ENCODE measurements at places on chromosomes 12 and 14.

- no peak for DNase-seq
Measured at GRCh38 chr12:68940731-68941130, 7.8 kb upstream of the CPM start.

DNA sequence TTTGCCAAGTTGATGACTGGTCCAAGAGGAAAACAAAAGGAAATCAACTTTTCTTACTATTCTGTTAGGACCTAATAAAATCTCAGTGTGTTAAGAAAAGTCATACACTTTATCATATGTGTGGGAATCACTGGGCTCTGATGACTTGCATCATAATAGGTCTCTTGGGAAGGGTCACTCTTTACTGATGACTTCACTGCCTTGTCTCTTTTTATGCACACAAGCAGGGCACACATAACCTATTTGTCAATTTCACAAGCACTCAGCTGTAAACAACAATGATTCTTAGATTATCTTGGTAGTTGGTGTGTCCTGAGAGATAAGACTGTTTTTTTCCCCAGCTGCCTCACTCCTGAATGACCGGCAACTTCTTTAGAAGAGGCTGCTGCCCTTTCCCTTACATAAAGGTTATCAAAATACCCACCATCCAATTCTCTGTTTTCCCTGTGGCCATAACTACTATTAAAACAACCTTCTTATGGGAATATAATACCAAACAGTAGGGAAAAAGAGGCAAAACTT is 50.9 kb upstream of the INSM2 start:
- no peak for DNase-seq

GRCh38 chr12:47851303-47851952 is 31.7 kb upstream of the HDAC7 start:
- DNase-seq = no peak

DNA sequence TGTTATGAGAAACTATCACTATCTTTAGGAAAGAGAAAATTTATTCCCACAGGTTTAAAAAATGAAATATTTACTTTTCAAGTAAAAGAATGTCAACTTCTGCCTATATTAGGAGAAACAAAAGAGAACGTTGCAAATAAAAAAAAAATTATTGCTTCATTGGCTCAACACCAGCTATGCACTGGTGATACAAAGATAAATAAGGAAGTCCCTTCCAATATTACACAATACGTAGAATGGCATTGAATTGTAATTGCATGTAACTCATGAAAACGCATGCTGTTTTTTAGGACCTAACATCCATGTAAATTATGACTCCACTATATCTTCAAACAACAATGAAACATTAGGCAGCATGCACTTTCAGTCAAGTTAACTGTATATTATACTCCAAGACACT is 56.4 kb upstream of the RERGL start:
- DNase-seq = no peak
